ENCODE measurements at places on chromosomes 5 and 9.

DNA sequence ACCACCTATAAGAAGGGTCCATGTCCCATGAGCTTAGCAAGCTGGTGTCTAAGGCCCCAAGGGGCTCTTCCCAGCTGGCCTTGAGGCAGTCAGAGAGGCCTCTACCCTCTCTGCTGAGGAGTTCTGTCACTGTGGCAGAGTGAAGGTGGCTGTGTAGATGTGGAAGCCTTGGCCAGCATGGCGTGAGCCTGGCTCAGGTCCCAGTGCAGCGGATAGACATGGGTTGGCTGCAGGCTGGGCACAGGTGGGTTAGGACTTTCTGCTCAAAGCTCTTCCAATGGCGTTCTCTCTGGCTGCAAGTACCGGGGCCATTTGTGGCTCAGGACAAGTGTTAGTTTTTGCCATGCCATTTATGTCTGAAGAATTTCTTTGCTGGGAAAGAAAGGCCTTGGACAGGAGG is 47.3 kb downstream of the JADE2 start:
- no peak for DNase-seq

DNA sequence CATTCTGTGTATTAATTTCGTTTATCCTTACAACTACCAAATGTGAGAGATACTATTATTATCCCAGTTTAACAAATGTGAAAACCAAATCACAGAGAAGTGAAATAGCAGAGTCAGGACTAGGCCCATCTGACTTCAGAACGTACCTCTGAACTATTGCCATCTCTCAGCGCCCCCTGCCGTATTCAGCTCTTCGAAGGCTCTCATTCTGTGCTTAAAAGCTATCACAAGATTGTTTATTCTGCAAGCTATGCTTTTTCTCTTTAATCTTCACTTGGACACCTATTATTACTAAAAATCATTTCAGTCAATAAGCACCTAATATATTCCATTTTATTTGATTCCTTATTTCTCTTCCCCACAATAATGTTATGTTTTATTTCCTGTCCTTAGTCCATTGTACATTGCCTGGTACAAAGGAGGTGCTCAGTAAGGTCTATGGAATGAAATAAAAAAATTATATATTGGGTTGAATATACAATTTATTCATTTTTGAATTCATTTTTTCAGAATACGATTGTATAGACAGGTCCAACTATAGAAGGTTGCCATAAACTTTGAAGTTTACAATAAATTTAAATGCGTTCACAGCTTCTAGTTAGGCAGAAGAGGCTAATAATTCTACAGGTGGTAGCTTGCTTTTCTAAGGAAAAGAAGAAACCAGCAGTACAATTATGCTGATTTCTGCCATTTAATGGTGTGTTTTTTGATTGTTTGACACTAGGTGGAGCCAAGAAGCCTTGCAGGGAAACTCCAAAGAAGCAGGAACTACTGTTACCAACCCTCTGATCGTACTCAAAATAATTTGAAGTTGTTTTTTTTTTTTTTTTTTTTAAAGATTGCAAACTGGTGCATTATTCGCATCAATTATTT is 202.2 kb upstream of the DMRTA1 start:
- DNase-seq: peak; percentile 52

- no peak for DNase-seq
Measured at GRCh38 chr5:1526190-1526631, 2.5 kb upstream of the LPCAT1 start.

DNA sequence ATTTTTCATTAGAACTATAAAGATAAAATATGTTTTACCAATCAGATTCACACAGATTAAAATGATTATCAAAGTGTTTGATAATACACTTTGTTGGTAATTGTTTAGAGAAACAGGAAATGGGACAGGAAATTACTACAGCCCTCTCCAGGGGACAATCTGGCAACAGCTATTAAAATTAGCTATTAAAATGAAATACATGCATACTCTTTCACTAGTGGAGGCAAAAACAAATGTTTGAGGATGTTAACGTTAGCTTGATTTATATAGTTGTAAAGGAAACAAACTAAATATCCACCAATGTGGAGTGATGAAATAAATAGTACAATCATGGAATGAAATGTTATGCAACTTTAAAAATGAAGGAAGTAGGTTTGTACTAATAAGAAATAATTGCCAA is 53.7 kb downstream of the TARS1 start:
- DNase-seq: no peak

GRCh38 chr9:100584951-100585350 is 7.1 kb downstream of the CAVIN4 start:
- no peak for DNase-seq

GRCh38 chr5:23026252-23027170 is 173.4 kb upstream of the CDH12 start:
- DNase-seq: no peak

GRCh38 chr9:16484180-16484579 is 386.3 kb downstream of the BNC2 start:
- DNase-seq: no peak

- DNase-seq: no peak
Measured at GRCh38 chr9:27800159-27800558, 226.9 kb upstream of the C9orf72 start.

All from kidney glomerular epithelial cell (primary cell).